ENCODE measurements at places on chromosomes 4 and X.

GRCh38 chrX:74133156-74133796 lies 170.7 kb upstream of the ZCCHC13 start:
- peak; percentile 52 for DNase-seq

DNA sequence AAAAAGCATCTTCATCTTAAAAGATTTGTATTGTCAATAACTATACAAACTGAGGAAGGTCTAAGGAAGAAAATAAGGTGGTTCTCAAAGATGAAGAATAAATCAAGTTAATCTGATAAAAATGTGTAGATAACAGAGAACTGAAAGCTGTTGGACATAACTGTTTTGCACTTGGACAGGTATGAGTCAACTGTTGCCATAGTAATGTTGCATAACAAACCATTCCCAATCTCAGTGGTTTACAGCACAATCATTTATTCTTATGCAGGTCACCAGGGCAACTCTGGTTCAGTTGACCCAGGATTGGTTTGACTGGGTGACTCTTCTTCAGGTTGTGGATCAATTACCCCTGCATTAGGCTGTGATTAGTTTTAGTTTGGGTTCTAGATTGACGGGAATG lies 2197.7 kb downstream of the ARAP2 start:
- no peak for DNase-seq

GRCh38 chr4:188949596-188949995 lies 810.4 kb downstream of the TRIML1 start:
- no peak for DNase-seq

DNA sequence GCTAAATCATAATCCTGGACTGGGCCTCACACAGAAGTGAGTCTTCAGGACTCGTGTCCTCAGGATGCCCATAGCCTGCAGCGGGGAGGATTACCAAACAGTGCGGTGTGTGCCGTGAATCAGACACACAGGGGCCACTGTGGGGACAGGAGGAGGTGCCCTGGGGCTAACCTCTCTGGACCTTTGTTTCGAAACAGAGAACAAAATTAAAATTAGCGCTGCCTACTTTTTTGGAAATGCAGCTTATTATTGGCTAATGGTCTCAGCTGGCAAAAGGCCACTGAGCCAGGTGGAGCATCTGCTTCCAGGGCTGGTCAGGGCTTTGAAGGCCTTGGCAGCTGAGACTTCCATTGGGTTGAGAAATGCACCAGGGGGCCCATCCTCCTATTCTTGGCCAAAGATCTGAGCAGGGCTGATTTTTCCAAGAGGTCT lies 236.2 kb downstream of the EVC2 start:
- no peak for DNase-seq

GRCh38 chr4:3833326-3833989 lies 67.3 kb downstream of the ADRA2C start:
- no peak for DNase-seq
